ENCODE measurements at places on chromosomes 1 and 21.

GRCh38 chr21:31766899-31767298 is 35.0 kb upstream of the SCAF4 start:
- H3K4me3 ChIP-seq: no peak overlapping the region
- DNase-seq: no peak
- H3K4me1 ChIP-seq: no peaks in the 10 kb centered on the region
- H3K27me3 ChIP-seq: no peaks in the 10 kb centered on the region
- no peak overlapping the region for H3K27ac ChIP-seq

- no peak overlapping the region for H3K4me3 ChIP-seq
- DNase-seq: no peak
- no peaks in the 10 kb centered on the region for H3K4me1 ChIP-seq
- H3K27ac ChIP-seq: no peak overlapping the region
- H3K27me3 ChIP-seq: no peaks in the 10 kb centered on the region
Observed at GRCh38 chr21:16095005-16095404, 365.2 kb downstream of the USP25 start.

GRCh38 chr1:68149110-68149798 is 83.1 kb downstream of the WLS start:
- no peak overlapping the region for H3K4me3 ChIP-seq
- no peaks in the 10 kb centered on the region for H3K4me1 ChIP-seq
- peaks cover 16% of the 10 kb centered on the region for H3K36me3 ChIP-seq

- no peak overlapping the region for H3K4me3 ChIP-seq
- peak; percentile 95 for DNase-seq
- no peaks in the 10 kb centered on the region for H3K27me3 ChIP-seq
Observed at GRCh38 chr1:183881387-183882131, 76.6 kb downstream of the RGL1 start.

- no peak overlapping the region for H3K27ac ChIP-seq
- no peak overlapping the region for H3K4me3 ChIP-seq
- no peaks in the 10 kb centered on the region for H3K4me1 ChIP-seq
Observed at GRCh38 chr1:154809436-154810413, 60.4 kb downstream of the KCNN3 start.

GRCh38 chr1:24878045-24878444 is 52.0 kb downstream of the RUNX3 start:
- no peaks in the 10 kb centered on the region for H3K27me3 ChIP-seq
- H3K4me3 ChIP-seq: no peak overlapping the region
- H3K27ac ChIP-seq: no peak overlapping the region
- no peak for DNase-seq

DNA sequence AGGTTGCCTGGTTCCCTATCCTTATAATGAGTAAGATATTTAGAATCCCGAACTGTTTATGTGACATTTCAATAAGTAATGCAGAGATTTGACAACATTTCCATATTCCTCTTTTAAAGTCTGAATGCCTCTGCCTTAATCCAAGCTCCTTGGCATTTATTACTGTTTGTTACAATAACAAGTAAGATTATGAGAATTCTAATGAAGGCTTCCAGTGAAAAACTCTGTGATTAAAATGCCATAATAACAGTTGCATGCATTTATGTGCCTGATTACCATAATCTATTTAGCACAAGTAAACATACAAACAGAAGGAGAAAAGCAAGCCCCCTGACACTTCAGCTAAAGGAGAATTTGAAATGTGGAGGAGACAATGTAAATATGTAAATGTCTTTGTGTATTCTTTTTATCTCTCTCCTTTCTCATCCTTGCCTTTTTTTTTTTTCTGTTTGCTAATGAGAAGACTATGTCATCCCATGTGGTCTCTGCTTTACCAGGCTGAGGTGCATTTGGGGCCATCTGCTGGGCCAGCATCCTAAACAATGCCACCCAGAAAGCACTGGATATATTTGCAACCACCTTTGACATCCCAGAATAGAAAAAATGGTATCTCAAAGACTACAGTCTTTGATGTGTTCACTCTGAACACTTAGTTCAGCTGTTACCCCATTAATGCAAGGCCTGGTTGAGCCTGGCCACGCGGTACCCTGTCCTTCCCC is 17.2 kb upstream of the OLIG2 start:
- DNase-seq: no peak
- no peak overlapping the region for H3K4me3 ChIP-seq

- H3K36me3 ChIP-seq: no peaks in the 10 kb centered on the region
- DNase-seq: no peak
- H3K27me3 ChIP-seq: no peaks in the 10 kb centered on the region
- H3K4me1 ChIP-seq: no peaks in the 10 kb centered on the region
Observed at GRCh38 chr1:210359255-210359654, 30.6 kb downstream of the HHAT start.

DNA sequence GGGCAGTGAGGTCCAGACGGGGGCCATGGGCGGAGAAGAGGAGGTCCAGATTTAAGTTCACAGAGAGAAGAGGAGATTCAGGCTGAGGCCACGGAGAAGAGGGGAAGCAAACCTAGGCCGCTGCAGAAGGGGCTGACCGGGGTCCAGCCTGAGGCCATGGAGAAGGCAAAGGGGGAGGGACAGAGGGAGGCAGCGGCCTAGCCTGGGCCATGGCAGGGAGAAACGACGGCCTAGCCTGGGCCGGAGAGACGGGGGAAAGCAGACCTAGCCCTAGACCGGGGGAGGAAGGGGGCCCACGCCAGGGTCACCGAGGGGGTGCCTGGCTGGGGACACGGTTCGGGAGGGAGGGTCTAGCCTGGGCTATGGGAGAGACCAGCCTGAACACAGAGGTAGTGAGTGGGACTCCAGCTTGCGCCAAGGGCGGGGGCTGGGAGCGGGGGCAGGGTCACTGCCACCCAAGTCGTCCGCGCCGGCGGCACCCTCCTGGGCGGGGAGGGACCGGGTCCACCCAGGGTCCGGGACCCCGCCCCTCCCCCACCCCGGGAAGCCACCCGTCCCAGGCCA is 459 bp downstream of the CAPZB start:
- no peaks in the 10 kb centered on the region for H3K27me3 ChIP-seq
- peak overlapping the region; percentile 91 for H3K4me3 ChIP-seq
- peak overlapping the region; percentile 96 for H3K27ac ChIP-seq
- H3K36me3 ChIP-seq: peaks cover 14% of the 10 kb centered on the region
- DNase-seq: no peak

- H3K4me3 ChIP-seq: no peak overlapping the region
- no peak for DNase-seq
- no peaks in the 10 kb centered on the region for H3K27me3 ChIP-seq
- H3K36me3 ChIP-seq: no peaks in the 10 kb centered on the region
- H3K4me1 ChIP-seq: no peaks in the 10 kb centered on the region
Observed at GRCh38 chr1:52676249-52676903, 21.8 kb downstream of the COA7 start.

GRCh38 chr1:68585351-68585750 is 88.5 kb upstream of the DEPDC1 start:
- no peak for DNase-seq
- no peak overlapping the region for H3K4me3 ChIP-seq
- H3K4me1 ChIP-seq: no peaks in the 10 kb centered on the region
- no peak overlapping the region for H3K27ac ChIP-seq
- no peaks in the 10 kb centered on the region for H3K27me3 ChIP-seq

DNA sequence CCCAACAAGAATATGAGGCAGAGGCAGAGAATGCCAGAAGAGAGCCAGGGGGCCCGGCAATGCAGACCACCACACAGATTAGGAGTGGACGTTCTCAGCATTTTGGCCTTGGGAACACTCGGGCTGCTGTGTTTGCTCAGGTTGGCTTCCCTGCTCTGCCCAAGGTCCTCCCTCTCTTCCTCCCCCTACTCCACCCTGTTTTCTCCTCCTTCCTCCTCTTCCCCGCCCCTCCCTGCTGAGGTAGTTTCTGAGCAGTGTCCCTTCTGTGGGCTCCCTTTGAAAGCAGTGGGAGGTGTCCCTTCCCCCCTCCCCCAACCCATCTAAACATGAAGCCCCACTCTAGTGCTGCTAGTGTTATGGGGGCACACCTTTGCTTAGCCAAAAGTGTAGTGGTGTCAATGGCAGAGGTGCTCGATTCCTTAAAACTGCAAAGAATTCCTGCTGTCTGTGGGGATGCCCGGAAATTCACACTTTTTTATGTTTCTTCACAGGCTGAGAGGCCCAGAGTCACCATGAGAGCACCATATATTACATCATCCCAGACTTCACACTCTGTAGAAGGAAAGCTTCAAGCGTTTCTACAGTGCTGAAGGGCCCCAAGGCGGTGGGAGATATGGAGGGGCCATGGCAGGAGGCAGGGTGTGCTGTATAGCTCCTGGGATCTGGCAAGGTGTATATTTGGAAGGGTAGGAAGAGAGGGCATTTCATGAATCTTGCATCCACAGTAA is at the start of gene HHIPL2:
HHIPL2 (minus strand) TSS at position 161 of the 728 bp plus-strand sequence; CDS start at position 101, 60 bp downstream.
- H3K4me3 ChIP-seq: no peak within 1 kb of the TSS
- no peak within 1 kb of the TSS for H3K27ac ChIP-seq
- no peaks in the 10 kb centered on the region for H3K27me3 ChIP-seq
- no peaks in the 10 kb centered on the region for H3K36me3 ChIP-seq

DNA sequence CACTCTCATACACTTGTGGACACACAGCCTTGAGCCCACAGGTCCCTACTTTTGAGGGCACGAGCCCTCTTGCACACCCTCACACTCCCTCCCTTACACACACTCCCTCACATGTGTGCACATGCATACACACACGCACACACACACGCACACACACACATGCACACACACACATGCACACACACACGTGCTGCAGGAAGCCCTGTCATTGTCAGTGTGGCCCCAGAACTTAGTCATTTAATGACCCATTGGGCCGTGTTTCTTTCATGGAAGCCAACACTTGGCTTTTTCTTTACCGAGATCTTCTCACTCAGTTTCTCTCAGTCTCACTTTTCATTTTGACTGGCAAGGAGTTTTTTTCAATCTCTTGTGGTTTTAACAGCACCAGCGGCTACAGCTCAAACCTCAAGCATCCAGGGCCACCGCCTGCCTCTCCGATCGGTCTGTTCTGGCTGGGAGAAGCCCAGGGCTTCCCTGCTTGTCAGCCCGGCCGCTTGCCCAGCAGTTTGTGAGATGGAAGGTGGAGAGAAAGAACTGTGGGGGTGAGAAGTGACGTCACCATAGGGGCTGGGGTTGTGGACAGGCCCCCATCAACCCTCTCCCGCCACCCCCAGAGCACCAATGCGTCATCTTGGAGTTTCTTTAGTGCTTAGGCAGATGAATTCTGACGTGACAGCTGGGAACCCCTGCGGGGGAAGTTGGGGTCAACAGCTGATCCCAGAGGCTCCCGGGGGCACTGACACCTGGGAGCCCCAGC is 15.8 kb upstream of the TNFRSF8 start:
- H3K27ac ChIP-seq: no peak overlapping the region
- no peaks in the 10 kb centered on the region for H3K36me3 ChIP-seq
- H3K27me3 ChIP-seq: no peaks in the 10 kb centered on the region
- H3K4me3 ChIP-seq: no peak overlapping the region
- DNase-seq: no peak

DNA sequence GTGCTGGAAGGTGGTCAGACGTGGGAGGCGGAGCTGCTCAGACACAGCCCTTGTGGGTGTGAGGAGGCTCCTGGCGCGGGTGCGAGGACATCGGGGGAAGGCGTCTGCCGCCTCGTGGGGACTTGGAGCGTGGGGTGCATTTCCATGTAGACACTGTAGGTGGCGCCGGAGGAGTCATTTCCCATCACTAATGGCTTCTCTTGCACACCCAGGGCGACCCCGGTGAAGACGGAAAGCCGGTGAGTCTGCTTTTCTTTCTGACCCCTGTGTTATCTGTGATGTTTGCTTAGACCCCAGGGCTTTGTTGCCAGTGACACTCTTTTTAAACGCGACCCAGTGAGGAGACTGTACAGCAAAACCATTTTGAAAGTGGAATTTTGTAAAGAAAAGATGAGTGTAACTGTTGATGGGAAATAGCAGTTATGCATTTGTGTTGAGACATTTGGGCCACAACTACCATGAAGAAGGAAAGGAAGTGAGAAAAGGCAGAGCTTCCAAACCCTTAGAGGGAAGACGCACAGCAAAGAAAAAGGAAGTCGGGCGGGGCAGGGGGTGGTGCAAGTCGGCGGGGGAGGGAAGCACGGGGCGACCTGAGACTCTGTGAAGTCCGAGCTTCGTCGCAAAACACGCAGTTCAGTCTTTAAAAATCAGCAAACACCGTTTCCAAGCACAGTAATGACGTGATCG is 64.0 kb downstream of the SLC19A1 start:
- H3K27ac ChIP-seq: no peak overlapping the region
- peaks cover 6% of the 10 kb centered on the region for H3K4me1 ChIP-seq
- no peaks in the 10 kb centered on the region for H3K36me3 ChIP-seq
- DNase-seq: peak; percentile 81
- no peaks in the 10 kb centered on the region for H3K27me3 ChIP-seq

GRCh38 chr1:24955161-24955560 is 25.1 kb upstream of the RUNX3 start:
- no peaks in the 10 kb centered on the region for H3K4me1 ChIP-seq
- no peak for DNase-seq
- no peaks in the 10 kb centered on the region for H3K36me3 ChIP-seq
- H3K27ac ChIP-seq: no peak overlapping the region
- H3K4me3 ChIP-seq: no peak overlapping the region
- H3K27me3 ChIP-seq: no peaks in the 10 kb centered on the region

DNA sequence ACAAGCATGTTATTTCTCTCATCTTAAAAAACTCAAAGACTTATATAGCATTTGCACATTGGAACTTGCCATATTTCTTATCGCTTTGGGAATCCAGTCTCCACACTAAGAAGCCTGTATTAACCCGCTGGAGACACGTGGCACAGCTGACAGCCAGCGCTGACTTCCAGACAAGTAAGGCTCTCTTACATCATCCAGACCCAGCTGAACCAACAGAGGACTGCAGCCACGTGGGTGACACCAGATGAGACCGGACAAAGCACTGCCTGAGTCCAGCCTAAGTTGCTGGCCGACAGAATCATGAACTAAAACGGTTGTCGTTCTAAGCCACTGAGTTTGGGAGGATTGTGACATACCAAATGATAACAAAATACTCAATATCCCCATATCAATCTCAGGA is 6.3 kb upstream of the CD247 start:
- no peak for DNase-seq
- H3K36me3 ChIP-seq: no peaks in the 10 kb centered on the region
- peaks cover 3% of the 10 kb centered on the region for H3K27me3 ChIP-seq
- H3K27ac ChIP-seq: no peak overlapping the region

DNA sequence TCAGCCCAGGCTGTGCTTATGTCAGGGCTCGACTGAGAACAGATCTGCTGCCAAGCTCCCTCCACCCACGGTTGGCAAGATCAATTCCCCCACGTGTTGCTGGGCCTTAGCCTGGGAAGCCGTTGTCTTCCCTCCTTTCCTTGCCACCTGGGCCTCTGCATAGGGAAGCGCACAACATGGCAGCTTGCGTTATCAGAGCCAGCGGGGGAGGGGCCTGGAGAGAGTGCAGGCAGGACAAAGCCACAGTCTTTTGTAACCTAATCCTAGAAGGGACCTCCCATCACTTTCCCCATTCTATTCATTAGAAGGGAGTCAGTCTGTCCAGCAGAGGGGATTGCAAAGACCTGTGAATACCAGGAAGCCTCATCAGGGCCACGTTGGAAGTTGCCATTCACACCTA is 17.0 kb upstream of the IGSF21 start:
- H3K4me1 ChIP-seq: no peaks in the 10 kb centered on the region
- no peak overlapping the region for H3K27ac ChIP-seq
- DNase-seq: no peak
- peaks cover 10% of the 10 kb centered on the region for H3K27me3 ChIP-seq
